ENCODE measurements at places on chromosomes 13 and 19.

- no peak for DNase-seq
These were observed at the start of gene NXNL1 for GRCh38 chr19:17460372-17461230. Gene NXNL1, minus strand, starts transcription at chr19:17460926. Its CDS starts 57 bp downstream, at chr19:17460869.

DNA sequence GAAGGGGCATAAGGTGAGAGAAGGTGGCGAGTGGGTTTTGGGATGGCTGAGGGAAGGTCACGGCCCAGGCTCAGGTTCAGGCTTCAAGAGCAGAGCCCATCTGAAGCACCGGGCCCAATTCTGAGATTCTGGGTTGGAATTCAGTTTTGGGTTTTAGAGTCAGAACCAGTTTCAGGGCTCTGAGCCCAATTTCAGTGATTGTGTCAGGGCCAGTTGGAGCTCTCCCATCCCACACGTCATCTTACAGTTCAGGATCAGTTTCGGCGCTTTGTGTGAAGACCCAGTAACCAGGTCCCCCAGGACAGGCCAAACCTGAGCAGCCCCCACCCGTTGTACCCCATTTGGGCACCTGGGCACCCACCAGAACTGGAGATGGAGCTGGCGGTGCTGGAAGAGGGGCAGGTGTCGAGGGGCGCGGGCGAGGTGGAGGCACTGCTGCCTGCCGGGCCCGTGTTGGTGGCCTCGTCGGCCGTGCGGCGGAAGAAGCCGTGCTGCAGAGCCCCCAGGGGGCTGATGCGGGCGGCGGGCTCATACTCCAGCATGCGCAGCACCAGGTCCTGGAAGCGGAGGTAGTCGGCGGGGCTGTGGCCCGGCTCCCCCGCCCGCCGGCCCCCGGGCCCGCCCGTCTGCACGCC is 7.5 kb downstream of the DYRK1B start:
- DNase-seq = no peak

DNA sequence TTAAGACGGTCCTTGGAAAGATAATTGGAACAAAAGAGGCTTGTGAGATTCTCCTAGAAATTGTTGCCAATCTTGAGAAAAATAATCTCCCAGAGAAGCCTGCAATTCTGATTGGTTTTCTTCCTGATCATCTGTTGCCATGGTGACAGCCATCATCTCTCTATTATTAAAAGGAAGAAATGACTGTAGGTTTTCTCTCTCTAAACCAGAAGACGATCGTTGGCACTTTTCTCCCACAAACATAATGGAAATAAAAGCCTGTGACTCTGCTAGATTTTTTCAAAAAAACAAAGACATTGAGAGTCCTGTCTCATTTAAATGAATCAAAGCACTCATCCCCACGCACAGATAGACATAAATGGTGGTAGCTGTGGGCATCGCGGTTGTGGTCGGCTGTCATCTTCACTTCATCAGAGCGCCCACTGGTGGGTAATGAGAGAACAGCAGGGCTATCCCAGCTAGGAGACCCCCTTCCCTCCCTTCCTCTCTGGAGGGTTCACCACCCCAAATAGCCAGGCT is 21.7 kb upstream of the CALM3 start:
- no peak for DNase-seq

GRCh38 chr13:90428522-90429210 is 918.8 kb upstream of the MIR17HG start:
- no peak for DNase-seq

- no peak for DNase-seq
These were observed 7.8 kb downstream of the SMARCA4 start for GRCh38 chr19:10968527-10969135.

DNA sequence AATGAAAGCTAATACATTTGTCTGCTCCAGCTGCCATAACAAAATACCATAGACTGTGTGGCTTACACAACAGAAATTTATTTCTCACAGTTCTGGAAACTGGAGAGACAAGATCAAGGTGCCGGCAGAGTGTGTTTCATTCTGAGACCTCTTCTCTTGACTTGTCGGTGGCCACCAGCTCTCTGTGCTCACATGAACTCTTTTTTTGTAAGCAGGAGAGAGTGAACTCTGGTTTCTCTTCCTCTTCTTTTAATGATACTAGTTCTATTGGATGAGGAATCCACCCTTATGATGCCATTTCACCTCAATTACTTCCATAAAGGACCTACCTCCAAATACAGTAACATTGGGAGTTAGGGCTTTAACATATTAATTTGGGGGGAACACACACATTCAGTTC is 11.7 kb downstream of the KCTD12 start:
- DNase-seq = no peak

GRCh38 chr13:106426909-106427308 is 108.6 kb downstream of the EFNB2 start:
- DNase-seq = no peak

- DNase-seq = no peak
These were observed 246.9 kb downstream of the DNAJC15 start for GRCh38 chr13:43270130-43270830.

GRCh38 chr19:23558541-23558940 is 128.5 kb downstream of the ZNF675 start:
- DNase-seq = no peak

- no peak for DNase-seq
These were observed 33.3 kb upstream of the RANBP3 start for GRCh38 chr19:6011206-6011605.

DNA sequence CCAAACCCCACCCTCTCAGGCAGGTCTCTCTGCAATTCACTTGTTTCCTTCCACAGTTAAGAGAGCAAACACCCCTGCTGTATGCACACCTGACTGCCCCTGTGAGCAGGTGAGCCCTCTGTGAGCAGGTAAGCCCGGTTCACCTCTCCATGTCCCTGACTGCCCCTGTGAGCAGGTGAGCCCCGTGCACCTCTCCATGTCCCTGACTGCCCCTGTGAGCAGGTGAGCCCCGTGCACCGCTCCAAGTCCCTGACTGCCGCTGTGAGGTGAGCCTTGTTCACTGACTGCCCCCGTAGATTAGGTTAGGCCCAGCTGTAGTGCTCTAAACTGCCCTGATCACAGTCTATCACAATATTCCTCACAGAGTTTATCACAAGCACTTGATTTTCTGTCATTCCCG is 29.2 kb downstream of the TMTC4 start:
- no peak for DNase-seq

DNA sequence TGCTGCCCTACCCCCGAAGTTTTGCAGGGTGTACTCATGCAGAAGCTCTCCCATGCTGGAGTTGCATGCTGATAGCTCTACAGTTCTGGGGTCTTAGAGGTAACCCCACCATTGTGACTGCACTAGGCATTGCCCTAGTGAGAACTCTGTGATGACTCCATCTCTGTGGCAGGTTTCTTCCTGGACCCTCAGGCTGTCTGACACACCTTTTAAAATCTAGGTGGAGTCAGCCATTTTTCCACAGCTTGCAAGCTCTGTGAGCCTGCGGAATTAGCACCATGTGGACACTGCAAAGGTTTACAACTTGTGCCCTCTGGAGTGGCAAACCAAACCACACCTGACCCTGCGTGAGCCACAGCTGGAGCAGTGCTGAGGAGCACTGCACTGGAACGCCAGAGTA is 636.2 kb upstream of the SPRY2 start:
- no peak for DNase-seq

- peak; percentile 23 for DNase-seq
These were observed 86.7 kb downstream of the ZAR1L start for GRCh38 chr13:32228330-32229041.

- no peak for DNase-seq
These were observed 83.7 kb downstream of the NUFIP1 start for GRCh38 chr13:44905556-44905955.

DNA sequence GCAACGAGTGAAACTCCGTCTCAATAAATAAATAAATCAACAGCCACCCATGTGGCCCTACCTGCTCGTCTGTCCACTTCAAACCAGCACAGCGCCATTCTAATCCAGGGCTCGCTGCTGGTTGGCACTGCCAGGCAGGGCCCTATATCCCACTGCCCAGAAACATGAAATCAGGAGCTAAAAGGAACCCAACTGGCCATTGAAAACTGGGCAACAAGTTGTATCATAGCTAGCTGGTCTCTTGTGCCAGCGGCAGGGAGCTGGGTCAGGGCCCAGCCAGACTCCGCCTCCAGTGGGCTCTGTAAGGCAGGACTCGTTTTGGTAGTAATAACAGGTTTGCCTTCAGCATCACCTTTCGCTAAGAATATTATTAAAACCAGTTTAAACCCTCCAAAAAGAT is 39.3 kb downstream of the GGACT start:
- DNase-seq = no peak

- DNase-seq = no peak
These were observed 16.0 kb downstream of the GTPBP3 start for GRCh38 chr19:17353386-17353785.

DNA sequence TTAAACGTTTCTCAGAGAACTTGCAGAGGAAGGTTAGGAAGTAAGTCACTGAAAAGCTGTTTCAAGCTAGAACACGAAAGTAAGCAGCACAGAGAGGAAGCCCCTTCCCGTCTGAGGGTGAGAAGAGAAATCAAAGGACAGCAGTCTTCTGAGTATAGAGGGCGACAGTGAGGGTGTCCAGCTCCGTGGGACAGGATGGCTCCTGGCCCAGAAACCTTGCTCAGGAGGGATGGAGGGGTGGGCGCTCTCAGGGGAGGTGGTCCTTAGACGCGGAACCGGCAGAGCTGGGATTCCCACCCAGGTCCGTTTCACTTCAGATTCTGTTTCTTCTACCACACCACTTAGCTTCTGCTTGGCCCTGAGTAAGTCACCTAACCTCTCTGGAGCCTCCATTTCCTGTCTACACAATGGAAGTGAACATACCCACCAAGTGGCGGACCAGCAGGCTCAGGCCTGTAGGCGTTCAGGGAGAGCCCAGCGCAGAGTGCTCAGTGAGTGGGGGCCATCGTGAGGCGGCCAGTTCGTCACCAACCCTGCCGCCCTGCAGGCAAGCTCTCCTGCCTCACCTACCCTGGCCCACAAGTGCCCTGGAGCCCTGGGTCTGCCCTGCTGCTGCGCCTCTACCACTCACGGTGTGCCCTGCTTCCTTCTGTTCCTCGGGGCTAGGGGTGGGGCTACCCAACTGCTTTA is 5.5 kb upstream of the RSPH6A start:
- no peak for DNase-seq

DNA sequence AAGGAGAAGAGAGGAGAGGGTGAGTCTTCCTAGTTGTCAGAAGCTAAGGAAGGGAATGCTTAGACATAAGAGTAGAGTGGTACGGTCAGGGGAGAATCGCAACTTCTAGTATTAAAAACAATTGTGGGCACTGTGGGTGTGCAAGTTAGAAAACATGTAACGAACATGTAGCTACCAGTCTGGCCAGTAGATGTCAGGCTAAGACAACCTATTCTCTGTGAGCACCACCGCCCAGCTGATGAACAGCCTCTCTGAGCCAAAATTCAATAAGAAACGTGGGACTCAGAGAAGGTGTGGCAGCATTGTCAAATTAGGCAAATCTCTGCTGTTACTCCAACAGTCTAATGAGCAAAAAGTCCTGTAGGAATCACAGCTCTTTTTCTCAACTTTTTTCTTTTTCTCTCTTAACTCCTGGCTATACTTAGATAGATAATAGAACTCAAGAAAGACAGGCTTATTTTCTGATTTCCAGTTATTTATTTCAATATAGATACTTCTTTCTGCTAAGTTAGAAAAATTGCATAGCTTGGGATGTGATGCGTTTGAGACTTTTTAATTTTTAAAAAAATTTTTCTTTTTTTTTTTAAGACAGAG is 186.2 kb downstream of the USP12 start:
- DNase-seq = peak; percentile 70

DNA sequence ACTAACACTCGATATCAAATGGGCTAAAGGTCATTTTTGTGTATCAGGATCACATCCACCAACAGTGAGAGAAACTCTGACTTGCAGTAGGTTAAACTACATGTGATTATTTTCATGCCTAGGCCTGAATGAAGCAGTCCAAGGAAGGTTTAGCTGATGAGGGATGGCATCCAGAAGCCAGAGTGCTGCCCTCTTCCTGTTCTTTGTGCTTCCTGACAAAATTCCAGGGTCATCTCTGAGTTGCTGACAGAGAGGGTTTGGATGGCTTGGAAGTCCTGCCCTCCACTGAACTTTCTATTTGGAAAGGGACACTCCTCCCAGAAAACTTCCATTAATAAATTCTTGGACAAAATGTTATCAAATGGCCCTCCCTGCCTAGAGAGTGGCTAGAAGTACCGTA is 728.3 kb upstream of the SLC10A2 start:
- DNase-seq = no peak

DNA sequence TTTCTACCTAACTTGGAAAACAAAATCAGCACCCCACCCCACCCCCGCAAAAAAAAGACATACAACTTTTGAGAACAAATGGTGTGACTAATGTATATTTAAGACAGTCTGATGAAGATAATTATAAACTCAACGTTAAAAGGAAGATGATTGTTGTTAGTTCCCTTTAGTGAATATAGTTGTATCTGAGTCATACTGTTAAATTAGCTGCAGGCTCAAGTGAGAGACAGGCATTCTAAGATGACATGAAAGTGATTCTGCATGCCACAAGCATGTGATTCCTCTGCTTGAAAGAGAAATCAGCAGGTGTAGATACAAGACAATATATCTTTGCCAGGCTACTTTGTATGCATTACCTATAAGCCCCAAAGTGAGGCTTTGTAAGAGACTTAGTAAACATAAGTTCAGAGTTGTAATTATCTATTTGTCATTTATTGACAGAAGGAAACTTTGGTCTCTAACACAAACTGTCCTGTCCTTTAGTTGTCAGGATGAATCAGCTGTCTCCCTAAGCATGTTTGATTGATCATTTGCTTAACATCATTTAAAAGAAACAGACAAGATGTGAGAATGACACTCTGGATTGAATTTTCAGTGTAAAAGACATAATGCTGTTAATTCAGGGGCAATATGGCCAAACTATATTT is 319.4 kb upstream of the HTR2A start:
- DNase-seq = peak; percentile 72

GRCh38 chr19:2294687-2295335 is 12.8 kb upstream of the PEAK3 start:
- DNase-seq = peak; percentile 79

DNA sequence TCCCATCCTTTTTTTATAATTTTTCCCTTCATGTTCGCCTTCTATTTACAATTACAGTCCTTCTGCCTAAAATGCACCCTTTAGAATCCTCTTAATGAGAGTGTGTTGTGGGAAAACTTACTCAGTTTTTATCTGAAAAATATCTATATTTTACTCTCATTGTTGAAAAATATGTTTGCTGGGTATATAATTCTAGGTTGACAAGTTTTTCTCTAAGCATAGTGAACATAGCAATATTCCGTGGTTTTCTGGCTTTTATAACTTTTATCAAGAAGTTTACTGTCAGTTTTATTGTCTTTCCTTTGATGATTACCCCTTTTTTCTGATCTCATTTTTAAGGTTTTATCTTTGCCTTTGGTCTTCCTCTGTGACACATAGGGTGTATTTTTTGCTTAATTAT is 57.3 kb downstream of the UQCRFS1 start:
- DNase-seq = no peak

DNA sequence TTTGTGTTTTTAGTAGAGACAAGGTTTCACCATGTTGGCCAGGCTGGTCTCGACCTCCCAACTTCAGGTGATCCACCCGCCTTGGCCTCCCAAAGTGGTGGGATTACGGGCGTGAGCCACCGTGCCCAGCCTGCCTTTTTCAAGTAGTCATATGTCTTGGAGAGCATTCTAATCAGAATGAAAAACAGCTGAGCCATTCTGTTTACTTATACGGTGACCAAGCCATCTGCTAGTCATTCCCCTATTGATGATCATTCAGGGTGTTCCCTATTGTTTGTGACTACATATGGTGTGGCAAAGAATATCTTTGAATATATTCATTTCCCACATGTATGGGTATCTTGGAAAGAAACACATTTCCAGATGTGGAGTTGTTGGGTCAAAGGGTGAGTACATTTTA is 17.2 kb downstream of the BLOC1S3 start:
- no peak for DNase-seq

Data from fibroblast of skin of right biceps (primary cell).